ENCODE measurements at places on chromosomes 12 and 14. TPM values are rescaled to one million over a fixed set of nuclear protein-coding genes. Genes with fewer than 3 reads are reported as not detected.

TOMM20L gene
- not detected for total RNA-seq

CIPC gene
- 8.3 TPM for total RNA-seq

APOLD1 gene
- total RNA-seq, result 22.0 TPM

CBLN3 gene
- 3.0 TPM for total RNA-seq

LRIG3 gene
- 71.9 TPM for total RNA-seq

KRT72 gene
- not detected for total RNA-seq

SLC4A8 gene
- total RNA-seq, result 2.1 TPM

NKX2-8 gene
- not detected for total RNA-seq

P2RX7 gene
- total RNA-seq, result 16.6 TPM

UBR7 gene
- 41.4 TPM for total RNA-seq

MMP19 gene
- 1.4 TPM for total RNA-seq

LMNTD1 gene
- total RNA-seq, result not detected

RBP5 gene
- total RNA-seq, result 0.38 TPM

PMEL gene
- total RNA-seq, result 0.81 TPM

KRT86 gene
- total RNA-seq, result not detected

LDHB gene
- total RNA-seq, result 482 TPM

KLRC4 gene
- total RNA-seq, result not detected

SYCP3 gene
- total RNA-seq, result not detected

HVCN1 gene
- 1.3 TPM for total RNA-seq

IRAK3 gene
- total RNA-seq, result 13.3 TPM

A2ML1 gene
- not detected for total RNA-seq

ATG2B gene
- total RNA-seq, result 12.8 TPM

CCND2 gene
- 330 TPM for total RNA-seq

GPR84 gene
- total RNA-seq, result 0.16 TPM

NUAK1 gene
- total RNA-seq, result 120 TPM

All from bladder microvascular endothelial cell (primary cell).